ENCODE measurements at places on chromosomes 7 and 10. TPM values are rescaled to one million over a fixed set of nuclear protein-coding genes. Genes with fewer than 3 reads are reported as not detected.
A peak's percentile ranks its signal among the peaks of the same experiment; 100 is the strongest.

SEMA3A gene
- polyA plus RNA-seq, result 20.3 TPM

ANXA7 gene
- 57.9 TPM for polyA plus RNA-seq

MAP3K8 gene
- 2.4 TPM for polyA plus RNA-seq

INSYN2A gene
- 1.1 TPM for polyA plus RNA-seq

MET gene
- 13.5 TPM for polyA plus RNA-seq

- no peak for DNase-seq
Observed at GRCh38 chr10:132040046-132040445, 25.7 kb upstream of the JAKMIP3 start.

- no peak for DNase-seq
Observed at GRCh38 chr10:93468461-93469213, 13.5 kb downstream of the MYOF start.

DNA sequence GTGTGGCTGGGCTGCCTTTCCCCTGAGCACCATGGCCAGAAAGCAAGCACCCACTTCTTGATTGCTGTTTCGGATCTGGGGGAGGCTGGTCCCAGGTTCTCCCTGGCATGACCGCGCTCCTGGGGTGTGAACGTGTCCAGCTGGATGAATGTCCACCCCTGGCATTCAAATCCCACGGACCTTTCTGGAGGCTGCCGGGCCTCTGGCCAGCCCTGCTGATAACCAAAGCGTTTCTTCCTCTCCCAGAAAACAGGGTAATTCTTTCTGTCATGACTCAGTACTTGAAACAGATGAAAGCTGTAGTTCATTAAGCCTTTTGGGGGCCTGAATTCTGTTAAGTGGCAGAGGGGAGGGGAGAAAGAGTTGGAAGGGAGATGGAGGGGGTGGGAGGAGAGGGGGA, 73.1 kb upstream of the SAMD8 start:
- no peak for DNase-seq

DNA sequence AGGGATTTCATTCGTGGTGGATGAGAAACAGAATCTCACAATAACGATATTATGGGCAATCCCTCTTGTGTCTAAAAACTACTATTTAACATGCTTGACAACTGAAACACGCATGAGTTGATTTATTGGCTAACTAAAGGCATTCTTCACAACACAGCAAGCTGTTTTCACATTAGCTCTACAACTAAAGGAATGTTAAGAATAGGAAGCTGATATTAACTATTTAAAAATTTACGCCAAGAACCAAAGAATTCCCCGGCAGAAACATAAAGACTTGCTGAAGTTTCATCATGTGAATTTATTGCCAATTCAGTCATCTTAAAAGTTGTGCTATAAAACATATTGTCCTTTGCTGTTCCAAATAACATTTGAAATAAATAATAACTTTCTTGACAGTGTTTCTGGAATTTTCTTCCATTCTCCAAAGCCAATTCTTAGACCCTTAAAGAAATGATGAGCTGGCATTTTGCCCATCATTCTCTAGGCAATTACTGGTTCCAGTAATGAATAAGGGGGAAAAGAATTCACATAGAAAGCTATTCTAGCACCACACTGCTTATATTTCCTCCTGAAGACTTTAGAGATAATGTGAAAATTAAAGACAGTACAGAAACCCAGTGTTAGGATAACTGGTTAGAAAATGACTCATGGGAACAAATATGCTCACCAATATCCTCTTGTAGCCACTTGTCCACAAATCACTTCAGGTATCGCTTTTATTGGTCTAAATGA, 233.1 kb downstream of the PARD3 start:
- DNase-seq, result peak; percentile 61

DNA sequence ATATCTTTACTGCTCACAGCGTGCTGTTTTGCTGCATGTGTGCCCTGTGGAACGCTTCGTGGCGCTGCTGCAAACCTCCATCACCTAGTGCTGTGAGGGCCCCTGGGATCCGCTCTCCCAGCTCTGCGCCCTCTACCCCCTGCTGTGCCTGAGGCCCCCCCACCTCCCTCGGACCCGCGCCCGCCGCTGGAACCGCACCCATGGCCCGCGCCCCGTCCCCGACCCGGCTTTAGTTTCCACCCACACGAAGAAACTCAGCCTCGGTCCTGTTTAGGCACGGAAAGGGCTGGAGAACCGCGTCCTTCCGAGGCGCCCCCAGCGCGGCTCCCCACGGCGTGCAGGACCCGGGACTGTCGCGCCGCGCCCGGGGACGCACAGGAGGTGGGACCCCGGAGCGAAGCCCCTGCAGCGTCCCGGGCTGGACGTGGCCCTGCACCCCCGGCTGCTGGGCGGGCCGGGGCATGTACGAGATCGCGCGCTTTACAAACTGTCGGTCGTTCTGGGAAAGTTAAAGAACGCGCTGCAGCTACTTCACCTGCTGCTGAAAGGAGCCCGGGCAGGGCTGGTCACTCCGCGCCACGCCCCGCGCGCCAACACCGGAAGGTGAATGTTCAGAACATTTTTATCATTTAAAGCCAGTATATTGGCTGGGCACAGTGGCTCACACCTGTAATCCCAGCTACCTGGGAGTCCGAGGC, 54.3 kb downstream of the BMS1 start:
- no peak for DNase-seq

- no peak for DNase-seq
Observed at GRCh38 chr10:132257271-132257670, 50.5 kb downstream of the STK32C start.

GRCh38 chr7:70380421-70381015, 751.4 kb upstream of the GALNT17 start:
- DNase-seq, result no peak

GRCh38 chr7:5780801-5781496, 514 bp downstream of the RNF216 start:
- no peak for DNase-seq

DNA sequence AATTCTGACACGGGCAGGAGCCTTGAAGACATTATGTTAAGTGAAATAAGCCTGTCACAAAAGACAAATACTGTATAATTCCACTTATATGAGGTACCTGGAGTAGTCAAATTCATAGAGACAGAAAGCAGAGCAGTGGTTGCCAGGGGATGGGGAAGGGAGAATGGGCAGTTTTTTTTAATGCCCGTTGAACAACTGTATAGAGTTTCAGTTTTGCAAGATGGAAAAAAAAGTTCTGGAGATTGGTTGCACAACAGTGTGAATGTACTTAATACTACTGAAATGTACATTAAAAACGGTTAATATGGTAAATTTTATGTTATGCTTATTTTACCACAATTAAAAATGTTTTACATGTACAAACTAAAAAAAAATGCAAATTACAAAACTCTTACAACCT, 63.6 kb upstream of the EFCAB10 start:
- DNase-seq, result no peak

GRCh38 chr10:20601941-20602461, 295.1 kb downstream of the NEBL start:
- DNase-seq, result no peak

DNA sequence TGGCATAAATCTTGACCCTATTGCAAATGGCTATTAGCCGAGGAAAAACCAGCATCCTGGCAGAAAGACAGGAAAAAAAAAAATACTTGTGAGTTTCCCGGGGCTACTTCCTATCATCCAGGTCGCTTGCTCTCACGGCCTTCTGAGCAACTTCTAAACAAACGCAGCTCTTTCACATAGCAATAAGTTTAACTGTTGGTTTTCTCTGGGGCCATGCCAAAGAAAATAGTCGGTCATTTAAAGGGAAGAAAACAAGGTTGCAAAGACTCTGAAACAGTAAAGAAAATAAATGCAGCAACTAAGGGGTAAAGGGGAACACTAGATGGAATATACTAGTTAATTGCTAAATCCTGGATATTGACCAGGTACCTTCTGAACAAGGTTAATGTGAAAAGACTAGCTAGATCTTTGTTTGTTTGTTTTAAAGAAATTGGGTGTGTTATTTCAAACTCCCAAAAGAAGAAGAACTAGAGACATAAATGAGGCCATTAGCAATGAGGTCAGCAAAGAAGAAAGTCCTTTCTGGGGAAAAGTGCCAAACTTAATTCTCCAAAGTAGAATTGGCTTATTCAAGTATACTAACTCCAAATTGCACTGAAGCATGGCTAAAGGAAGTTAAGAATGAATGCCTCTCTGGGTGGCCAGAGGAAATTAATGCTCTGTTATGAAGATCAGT, 54.2 kb downstream of the SLC39A12 start:
- no peak for DNase-seq

DNA sequence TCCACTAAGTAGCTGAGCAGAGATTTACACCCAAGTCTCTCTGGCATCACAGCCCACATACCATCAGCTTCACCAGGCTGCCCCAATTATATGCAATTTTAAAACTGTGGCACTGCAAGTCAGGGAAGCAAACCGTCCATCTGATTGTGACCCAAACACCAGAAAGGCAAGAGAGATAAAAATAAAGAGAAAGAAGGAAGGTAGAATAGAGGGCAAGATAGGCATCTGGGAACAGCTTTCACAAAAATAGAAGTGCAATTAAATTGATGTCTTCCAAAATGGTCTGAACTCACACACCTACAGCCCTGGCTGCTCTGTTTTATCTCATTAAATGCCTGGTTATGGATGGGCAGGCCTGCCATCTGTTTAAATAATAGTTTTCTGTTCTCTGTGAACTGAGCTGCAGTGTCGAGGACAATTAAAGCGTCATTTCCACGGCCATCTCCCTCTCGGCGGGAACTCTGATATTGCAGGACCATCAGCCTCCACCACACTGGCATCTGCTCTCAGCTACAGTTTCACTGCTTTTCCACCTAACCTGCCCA, 509.1 kb downstream of the INHBA start:
- no peak for DNase-seq

DNA sequence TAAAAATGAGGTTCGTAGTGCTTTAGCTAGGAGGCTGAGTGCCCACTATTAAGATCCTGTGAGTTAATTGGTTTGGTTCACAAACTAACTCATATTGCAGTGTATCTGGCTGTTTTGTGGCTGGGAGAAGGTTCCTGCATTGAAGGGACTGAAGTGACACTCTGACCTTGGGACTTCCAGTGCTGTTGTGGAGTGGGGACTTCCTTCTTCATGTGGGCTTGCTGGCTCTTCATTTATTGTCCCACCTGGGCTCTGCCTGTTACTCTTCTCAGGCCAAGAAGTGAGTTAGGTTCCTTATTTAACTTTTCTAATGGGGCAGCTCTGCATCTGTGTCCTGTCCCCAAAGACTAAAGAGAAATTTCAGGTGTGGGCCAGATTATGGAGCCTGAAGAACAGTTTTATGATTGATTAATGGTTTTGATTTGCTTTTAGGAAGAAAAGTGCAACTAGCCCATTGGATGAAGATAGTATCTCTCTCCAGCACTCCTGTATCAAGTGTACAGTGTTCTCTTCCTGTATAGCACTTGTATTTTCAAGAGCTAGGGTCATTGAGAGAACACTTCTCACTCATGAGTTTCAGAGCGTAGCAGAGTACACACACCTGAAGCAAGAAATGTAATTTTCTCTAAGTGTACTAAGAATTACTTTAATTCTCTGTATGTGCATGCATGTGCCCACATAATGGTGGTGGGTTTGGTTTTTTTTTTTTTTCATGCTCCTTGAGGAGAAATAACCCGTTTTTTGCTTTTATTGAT, 54.8 kb downstream of the AUTS2 start:
- no peak for DNase-seq

GRCh38 chr7:45721686-45722598, 147.8 kb downstream of the ADCY1 start:
- no peak for DNase-seq

DNA sequence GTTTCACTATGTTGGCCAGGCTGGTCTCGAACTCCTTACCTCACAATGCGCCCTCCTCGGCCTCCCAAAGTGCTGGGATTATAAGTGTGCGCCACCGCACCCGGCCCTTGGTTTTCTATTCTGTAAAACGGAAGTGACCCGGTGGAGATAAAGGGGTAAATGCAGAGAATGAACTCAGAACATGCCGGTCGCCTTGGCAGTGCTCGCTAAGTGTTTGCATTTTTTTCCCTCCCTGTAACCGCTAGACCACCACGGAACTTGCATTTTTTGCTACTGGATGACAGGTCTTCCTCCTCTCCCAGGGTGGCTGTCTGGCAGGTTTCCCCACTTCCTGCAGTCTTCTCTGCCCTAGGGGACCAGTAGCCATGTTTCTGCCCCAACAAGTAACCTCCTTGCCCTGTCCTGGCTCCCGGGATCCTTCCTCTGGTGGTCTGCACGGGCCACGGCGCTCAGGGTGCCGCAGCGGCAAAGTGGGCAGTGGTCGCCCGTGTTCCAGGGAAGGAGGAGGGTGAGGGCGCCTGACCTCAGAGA, 18.8 kb upstream of the GNA12 start:
- DNase-seq, result no peak

- no peak for DNase-seq
Observed at GRCh38 chr10:46268076-46268881, 18.5 kb upstream of the ANTXRL start.

DNA sequence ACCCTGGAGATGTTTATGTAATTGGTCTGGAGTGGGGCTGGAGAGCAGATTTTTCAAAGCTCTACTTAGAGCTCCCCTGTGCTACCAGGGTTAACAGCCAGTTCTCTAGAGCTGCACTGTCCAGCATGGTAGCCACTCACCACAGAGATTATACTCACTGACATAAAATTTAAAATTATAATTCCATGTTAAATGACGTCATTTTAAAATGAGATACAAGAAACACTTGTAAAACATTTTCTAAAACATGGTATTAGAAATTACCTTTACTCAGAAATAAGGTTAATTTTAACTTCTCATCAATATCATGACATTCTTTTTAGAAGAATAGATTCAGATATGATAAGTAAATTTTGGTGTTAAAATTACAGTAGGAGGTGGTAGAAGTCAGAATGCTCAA, 306.2 kb upstream of the LRRN3 start:
- DNase-seq, result no peak

- no peak for DNase-seq
Observed at GRCh38 chr7:26532471-26532870, 240.8 kb downstream of the SNX10 start.

DNA sequence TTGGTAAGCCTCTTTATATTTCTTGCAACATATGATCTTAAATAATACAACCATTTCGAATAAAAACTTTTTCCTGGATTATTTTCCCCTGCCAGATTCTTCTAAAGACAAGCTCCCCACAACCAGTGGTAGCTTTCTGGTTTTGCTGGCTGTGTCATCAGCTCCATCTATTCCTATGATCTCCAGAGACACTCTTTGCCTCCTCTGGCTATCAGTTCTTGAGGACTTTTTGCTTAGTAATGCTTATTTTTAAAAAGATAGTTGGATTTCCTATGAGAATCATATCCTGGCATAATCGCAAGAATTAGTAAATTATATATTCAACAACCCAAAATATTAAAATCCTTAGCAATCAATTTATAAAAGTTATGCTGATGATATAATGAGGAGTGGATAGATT, 103.8 kb upstream of the SLC26A5 start:
- no peak for DNase-seq

DNA sequence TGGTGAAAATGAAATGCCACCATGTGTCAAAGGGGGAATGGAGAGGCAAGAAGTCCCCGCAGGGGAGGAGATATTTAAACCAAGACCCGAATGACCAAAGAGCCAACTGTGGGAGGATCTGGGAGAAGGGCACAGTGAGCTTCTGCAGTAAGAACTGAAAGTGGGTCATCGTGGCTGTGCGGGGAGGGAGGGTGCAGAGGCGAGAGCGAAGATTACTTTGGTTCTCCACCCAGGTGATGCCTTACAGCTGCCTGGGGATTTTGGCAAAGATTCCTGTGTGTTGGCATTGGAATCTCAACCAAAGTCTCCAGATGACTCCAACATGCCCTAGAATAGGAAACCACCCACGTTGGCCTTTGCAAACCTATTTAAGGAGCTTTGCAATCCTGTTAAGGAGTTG, 44.2 kb upstream of the ADAM12 start:
- no peak for DNase-seq

Measured in forelimb muscle (tissue), 1 donor.